Hepatocyte (in vitro differentiated cells): ENCODE measurements at places on chromosomes 7 and 10. TPM values are rescaled to one million over a fixed set of nuclear protein-coding genes. Genes with fewer than 3 reads are reported as not detected.

Gene VAX1
- not detected in 2 replicates for total RNA-seq

Gene ADIRF
- not detected in 2 replicates for total RNA-seq

Gene STRIP2
- 1.1 and 1.4 TPM in 2 replicates for total RNA-seq

Gene TACR2
- total RNA-seq = 0.07 TPM in 1 of 2 replicates, not detected in the other

Gene STAG3
- total RNA-seq = 0.20 and 1.0 TPM in 2 replicates

DNA sequence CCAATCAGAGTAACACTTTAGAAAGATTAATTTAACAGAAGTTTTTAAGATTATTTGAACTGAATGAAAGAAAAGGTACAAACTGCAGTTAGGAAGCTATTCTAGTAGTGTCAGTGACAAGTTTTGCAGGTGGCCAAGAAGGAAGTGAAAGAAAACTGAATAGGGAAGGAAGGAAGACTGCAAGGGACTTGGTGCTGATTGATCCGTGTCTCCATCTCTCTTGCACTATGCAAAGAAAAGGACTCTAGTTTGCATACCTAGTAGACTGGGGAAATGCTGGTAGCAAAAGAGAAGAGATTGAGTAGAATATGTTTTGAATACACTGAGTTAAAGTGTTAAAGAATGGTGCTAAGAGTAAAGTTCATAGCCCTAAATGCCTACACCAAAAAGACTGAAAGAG, 33.0 kb downstream of the OR6V1 start:
- no peaks in the 10 kb centered on the region for H3K36me3 ChIP-seq
- H3K27ac ChIP-seq = no peak overlapping the region
- no peaks in the 10 kb centered on the region for H3K4me1 ChIP-seq
- DNase-seq = no peak
- no peak overlapping the region for H3K4me3 ChIP-seq

DNA sequence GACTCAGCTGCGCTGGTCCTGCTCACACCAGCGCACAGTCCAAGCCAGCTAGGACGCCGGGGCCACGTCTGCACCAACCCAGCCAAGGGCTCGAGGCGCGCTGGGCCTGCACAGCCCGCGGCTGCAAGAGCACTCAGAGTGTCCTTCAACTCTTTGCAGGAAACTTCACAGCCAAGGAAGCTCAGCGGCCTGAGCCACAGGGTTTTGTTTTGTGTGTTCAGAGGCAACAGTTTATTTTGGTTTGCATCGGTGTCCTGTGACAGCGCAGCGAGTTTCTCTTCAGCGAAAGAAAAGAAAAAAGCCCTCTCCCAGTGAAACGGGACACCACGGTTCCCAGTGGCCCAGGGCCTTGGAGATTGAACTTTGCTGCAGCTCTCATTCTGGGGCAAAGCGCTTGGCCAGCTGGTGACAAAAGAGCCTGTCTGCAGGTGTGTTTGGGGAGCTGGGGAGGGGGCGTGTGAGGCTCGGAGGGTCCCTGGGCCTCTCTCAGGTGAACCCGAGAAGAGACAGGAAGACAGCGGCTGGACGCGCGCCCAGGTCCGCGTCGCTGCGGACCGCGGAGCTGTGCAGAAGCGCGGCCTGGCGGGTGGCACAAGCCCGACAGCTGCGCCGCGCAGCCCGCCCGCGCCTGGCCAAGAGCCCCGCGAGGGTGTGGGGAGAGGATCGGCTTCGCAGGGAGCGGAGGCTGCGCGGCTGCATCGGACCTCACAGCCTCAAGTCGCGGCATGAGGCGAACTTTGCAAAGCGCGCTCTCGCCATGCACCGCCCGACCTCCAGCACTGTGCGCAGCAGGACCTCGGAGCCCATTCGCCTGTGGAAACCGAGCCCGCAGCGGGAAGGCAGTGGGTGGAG, 922 bp downstream of the CXCL12 start:
- H3K27ac ChIP-seq = peak overlapping the region; percentile 50
- H3K27me3 ChIP-seq = peaks cover 50% of the 10 kb centered on the region
- no peaks in the 10 kb centered on the region for H3K36me3 ChIP-seq
- peak overlapping the region; percentile 49 for H3K4me3 ChIP-seq

DNA sequence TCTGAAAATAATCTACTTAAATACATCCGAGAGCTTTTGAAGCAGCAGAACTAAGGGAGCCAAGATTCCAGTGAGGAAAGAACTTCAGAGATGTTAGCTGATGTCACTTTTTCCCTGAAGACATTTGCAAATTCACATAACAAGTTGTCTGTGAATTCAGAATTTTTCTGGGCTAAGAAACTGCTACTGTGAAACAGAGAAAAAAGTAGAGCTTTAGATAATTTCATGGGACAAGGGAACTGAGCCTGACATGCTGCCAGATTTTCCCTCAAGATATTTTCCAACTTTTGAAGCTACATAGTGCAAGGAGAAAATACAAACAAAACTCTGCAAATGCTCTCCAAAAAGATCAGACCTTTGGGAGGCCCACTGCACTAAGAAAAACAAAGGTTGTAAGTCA, 484.2 kb downstream of the ANKRD7 start:
- no peak overlapping the region for H3K27ac ChIP-seq
- no peaks in the 10 kb centered on the region for H3K36me3 ChIP-seq
- H3K4me3 ChIP-seq = no peak overlapping the region
- H3K27me3 ChIP-seq = no peaks in the 10 kb centered on the region

- H3K4me3 ChIP-seq = peak overlapping the region; percentile 38
- DNase-seq = no peak
- H3K4me1 ChIP-seq = peaks cover 35% of the 10 kb centered on the region
- peak overlapping the region; percentile 97 for H3K27ac ChIP-seq
- H3K36me3 ChIP-seq = no peaks in the 10 kb centered on the region
- peaks cover 95% of the 10 kb centered on the region for H3K27me3 ChIP-seq
Measured at GRCh38 chr7:27188386-27189294, 3.6 kb upstream of the HOXA11 start.

DNA sequence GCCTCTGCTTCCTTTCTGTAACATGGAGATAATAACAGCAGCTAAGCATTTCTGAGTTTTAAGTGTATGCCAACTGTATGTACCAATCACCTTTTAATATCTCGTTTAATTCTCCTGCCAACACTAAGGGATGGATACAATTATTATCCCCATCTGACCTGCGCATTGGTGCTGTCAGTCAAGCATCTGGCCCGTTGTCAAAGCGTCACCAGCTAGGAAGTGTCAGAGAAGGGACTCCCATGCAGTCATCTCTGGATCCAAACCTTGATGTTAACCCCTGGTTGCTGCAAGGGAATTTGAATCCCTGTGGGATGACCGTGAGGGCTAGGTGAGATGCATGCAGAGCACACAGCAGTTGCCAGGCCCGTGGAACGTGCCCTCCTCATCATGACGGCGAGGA, 506.8 kb downstream of the SDK1 start:
- no peak overlapping the region for H3K4me3 ChIP-seq
- H3K36me3 ChIP-seq = no peaks in the 10 kb centered on the region
- no peaks in the 10 kb centered on the region for H3K4me1 ChIP-seq
- no peak for DNase-seq
- no peak overlapping the region for H3K27ac ChIP-seq

- DNase-seq = no peak
- no peaks in the 10 kb centered on the region for H3K36me3 ChIP-seq
- peaks cover under 1% of the 10 kb centered on the region for H3K4me1 ChIP-seq
- H3K27me3 ChIP-seq = no peaks in the 10 kb centered on the region
- H3K27ac ChIP-seq = no peak overlapping the region
Measured at GRCh38 chr10:114276671-114277070, 37.6 kb downstream of the VWA2 start.

DNA sequence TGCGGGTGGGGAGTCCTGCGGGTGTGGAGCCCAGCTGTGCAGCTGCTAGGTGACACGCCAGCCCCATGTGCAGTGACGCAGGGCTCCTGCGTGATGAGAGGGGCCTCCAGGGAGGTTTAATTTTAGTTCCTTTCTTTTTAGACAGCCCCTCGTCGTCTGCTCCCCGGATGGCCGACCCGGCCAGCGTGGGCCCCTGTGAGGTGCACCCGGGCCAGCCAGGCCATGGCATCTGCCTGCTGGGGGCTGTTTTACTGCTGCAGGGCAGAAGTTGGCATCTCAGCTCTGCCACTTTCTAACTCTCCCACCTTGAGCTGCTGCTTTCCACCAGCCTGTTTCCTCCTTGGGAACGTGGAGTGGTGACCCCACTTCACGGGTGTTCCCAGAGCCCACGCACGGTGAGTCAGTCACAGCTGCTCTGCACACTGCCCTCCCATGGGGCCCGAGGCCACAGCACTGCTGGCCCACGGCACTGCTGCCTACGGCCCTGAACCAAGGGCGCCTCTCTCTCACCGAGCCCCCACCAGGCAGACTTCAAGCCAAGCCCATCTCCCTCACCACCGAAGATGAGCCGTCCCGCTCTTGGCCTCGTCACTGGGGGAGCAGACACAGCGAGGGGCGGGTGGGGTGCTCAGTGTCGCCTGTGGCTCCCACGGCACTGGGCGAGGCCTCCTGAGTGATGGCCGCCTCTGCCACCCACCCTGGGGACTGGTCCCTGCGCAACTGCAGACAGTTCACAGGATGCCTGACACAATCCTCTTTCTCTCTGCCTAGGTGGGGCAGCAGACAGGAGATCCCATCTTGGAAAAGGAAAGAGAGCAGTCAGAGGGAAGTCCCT, 21.3 kb downstream of the CYP2W1 start:
- no peak overlapping the region for H3K27ac ChIP-seq
- DNase-seq = no peak
- H3K4me3 ChIP-seq = no peak overlapping the region
- H3K36me3 ChIP-seq = no peaks in the 10 kb centered on the region

DNA sequence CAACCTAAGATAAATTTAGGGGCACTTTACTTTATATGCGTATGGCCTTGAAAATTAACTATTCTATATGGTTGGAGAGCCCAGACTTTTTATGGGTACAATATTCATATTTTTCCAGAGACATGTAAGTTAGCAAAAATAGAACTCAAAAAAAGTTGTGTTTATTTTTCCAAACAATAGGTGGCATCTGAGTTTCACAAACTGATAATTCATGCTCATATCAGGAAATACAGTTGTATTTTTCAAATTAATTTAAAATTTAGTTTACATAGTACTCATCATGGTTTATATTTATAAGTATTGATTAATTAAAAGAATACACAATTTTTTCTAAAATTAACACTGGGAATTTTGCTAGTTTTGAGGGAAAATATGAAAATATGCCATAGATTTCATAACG, 34.6 kb downstream of the ANKRD7 start:
- H3K27me3 ChIP-seq = no peaks in the 10 kb centered on the region
- no peaks in the 10 kb centered on the region for H3K4me1 ChIP-seq
- no peak for DNase-seq
- H3K27ac ChIP-seq = no peak overlapping the region
- H3K4me3 ChIP-seq = no peak overlapping the region
- H3K36me3 ChIP-seq = no peaks in the 10 kb centered on the region

DNA sequence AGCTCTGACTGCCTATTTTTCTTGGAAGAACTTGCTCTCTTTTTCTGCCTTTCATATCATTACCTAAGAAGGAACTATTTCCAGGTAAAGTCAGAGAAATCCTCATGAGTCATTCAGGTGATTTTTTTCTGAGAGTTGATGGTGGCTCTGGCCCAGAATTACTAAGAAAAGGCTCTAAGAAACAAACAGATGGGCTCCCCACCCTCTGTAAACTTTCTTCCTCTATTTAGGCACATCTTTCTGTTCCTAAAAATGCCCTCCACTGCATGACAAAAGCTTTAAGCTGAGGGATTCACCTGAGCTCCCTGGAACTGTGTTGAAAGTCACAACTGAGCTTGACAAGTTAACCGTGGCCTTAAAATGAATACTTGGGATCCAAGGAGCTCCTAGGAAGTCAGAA, 1.6 kb downstream of the OLAH start:
- no peaks in the 10 kb centered on the region for H3K36me3 ChIP-seq
- no peaks in the 10 kb centered on the region for H3K4me1 ChIP-seq
- DNase-seq = no peak
- no peak overlapping the region for H3K27ac ChIP-seq

GRCh38 chr7:87473192-87473591, 2.3 kb downstream of the ABCB4 start:
- H3K27me3 ChIP-seq = peaks cover 40% of the 10 kb centered on the region
- no peaks in the 10 kb centered on the region for H3K36me3 ChIP-seq
- no peak for DNase-seq
- no peak overlapping the region for H3K4me3 ChIP-seq

DNA sequence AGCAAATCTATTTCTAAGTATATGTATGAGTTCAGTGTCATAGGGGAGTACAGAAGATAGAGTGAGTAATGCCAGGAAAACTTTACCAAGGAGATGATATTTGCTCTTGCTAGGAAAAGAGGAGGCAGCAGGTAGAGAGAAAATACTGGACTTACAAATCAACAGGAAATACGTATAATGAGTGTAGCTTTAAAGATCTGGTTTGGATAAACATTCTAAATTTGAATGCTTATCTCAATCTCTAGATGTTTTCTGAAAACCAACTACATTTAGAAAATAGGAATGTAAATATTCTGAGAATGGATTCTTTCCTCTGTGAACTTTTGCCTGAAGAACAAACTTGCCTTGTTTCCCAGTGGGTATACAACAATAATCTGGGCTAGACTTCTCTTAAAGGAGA, 46.9 kb upstream of the GNAI1 start:
- peaks cover 11% of the 10 kb centered on the region for H3K4me1 ChIP-seq
- H3K27ac ChIP-seq = peak overlapping the region; percentile 4
- no peak overlapping the region for H3K4me3 ChIP-seq
- H3K36me3 ChIP-seq = no peaks in the 10 kb centered on the region
- H3K27me3 ChIP-seq = no peaks in the 10 kb centered on the region

DNA sequence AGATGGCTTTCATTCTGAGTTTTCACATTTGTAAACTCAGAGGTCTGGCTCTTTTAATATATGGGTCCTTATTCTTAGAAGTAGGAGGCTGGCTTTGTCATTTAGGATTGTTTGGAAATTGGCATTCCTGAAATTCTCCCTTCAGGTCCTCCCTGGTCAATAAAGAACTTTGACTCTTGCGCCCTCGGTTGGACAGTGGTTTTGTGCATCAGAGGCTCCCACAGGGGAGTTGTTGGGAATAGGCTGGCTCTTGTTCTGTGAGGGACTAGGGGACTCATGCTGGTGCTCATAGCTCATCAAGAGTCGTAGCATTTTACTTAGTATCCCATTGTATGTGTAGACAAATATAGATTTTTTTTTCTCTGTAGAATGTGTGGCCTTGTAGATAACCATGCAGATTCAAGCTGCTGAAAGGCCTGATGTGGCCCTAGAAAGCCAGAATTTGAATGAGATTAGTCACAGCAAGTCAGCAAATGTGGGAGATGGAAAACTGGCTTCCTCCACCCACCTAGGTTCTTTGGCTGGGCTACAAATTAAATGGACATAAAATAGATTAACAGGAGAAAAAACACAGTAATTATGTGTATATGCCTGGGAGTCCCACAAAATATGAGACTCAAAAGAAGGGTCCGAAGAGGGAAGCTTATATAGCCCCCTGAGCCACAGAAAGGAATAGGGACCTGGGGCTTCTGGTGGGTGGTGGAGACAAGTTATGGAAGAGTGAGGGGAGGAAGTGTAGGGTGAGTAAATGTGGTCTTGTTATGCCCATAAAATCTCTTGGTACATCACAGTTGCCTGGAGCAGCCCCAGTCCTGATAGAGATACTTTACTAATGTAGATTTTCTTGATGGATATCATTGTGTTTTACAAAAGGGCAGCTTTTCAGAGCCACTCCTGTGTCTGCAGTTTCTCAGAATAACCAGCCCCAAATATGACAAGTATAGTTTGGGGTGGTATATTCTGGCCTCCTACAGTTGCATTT, 94.6 kb upstream of the BTBD16 start:
- H3K27ac ChIP-seq = no peak overlapping the region
- peaks cover 9% of the 10 kb centered on the region for H3K4me1 ChIP-seq
- H3K4me3 ChIP-seq = no peak overlapping the region
- no peaks in the 10 kb centered on the region for H3K27me3 ChIP-seq
- no peaks in the 10 kb centered on the region for H3K36me3 ChIP-seq
